ENCODE measurements at places on chromosomes 16 and 17. TPM values are rescaled to one million over a fixed set of nuclear protein-coding genes. Genes with fewer than 3 reads are reported as not detected.
A peak's percentile ranks its signal among the peaks of the same experiment; 100 is the strongest.

GRCh38 chr17:60645918-60646523, 31.6 kb upstream of the BCAS3 start:
- H3K36me3 ChIP-seq: peaks cover 30% of the 10 kb centered on the region
- H3K27ac ChIP-seq: no peak overlapping the region
- no peak overlapping the region for H3K4me3 ChIP-seq
- no peak for DNase-seq
- peaks cover 10% of the 10 kb centered on the region for H3K4me1 ChIP-seq

DNA sequence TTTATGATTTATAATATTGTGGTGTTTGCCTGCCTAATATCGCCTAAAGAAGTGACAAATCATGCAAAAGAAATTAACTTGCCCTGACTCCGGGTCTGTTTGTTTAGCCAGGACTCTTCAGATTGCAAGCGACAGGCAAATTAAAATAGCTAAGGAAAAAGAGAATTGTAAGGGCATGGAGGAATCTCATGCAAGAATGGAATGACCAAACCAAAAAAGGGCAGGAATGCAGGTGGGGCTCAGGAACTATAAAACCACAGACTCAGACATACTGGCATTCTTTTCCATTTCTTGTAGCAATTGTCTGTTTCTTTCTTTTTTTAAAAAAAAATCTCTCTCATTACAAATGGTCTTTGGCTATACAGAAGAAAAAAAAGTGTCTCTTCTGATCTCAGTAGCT, 188.1 kb upstream of the XYLT1 start:
- H3K27me3 ChIP-seq: 0 out of 2 replicates have a peak, but pooled peaks cover 9% of the 10 kb centered on the region
- H3K36me3 ChIP-seq: no peaks in the 10 kb centered on the region
- no peak for DNase-seq
- H3K4me3 ChIP-seq: no peak overlapping the region
- no peaks in the 10 kb centered on the region for H3K4me1 ChIP-seq
- H3K27ac ChIP-seq: no peak overlapping the region

GRCh38 chr17:68035131-68035522, 408 bp upstream of the KPNA2 start:
- no peak for DNase-seq
- H3K4me3 ChIP-seq: 0 out of 2 replicates have a peak overlapping the region, but pooled peaks have one; percentile 7
- H3K36me3 ChIP-seq: peaks cover 46% of the 10 kb centered on the region

Gene CES3
- not detected for total RNA-seq

GRCh38 chr16:4273858-4274311, 1.1 kb upstream of the TFAP4 start:
- no peaks in the 10 kb centered on the region for H3K27me3 ChIP-seq
- H3K27ac ChIP-seq: peak overlapping the region; percentile 36
- H3K4me3 ChIP-seq: peak overlapping the region; percentile 51
- H3K4me1 ChIP-seq: peaks cover 29% of the 10 kb centered on the region
- no peaks in the 10 kb centered on the region for H3K36me3 ChIP-seq
- no peak for DNase-seq

- DNase-seq: no peak
- H3K27ac ChIP-seq: no peak overlapping the region
- no peak overlapping the region for H3K4me3 ChIP-seq
- H3K27me3 ChIP-seq: no peaks in the 10 kb centered on the region
- no peaks in the 10 kb centered on the region for H3K36me3 ChIP-seq
These were observed 21.4 kb upstream of the NF1 start for GRCh38 chr17:31073411-31073810.

- no peaks in the 10 kb centered on the region for H3K4me1 ChIP-seq
- no peak overlapping the region for H3K4me3 ChIP-seq
- no peak overlapping the region for H3K27ac ChIP-seq
- DNase-seq: no peak
- no peaks in the 10 kb centered on the region for H3K27me3 ChIP-seq
- H3K36me3 ChIP-seq: peaks cover 82% of the 10 kb centered on the region
These were observed 8.9 kb downstream of the CCNF start for GRCh38 chr16:2438121-2438520.

- no peak overlapping the region for H3K4me3 ChIP-seq
- no peaks in the 10 kb centered on the region for H3K36me3 ChIP-seq
- no peak overlapping the region for H3K27ac ChIP-seq
- H3K4me1 ChIP-seq: no peaks in the 10 kb centered on the region
These were observed 61.0 kb upstream of the RBL2 start for GRCh38 chr16:53372992-53373871.

GRCh38 chr16:23694644-23695373, 16.1 kb downstream of the PLK1 start:
- no peak overlapping the region for H3K4me3 ChIP-seq
- no peak for DNase-seq
- H3K36me3 ChIP-seq: peaks cover 26% of the 10 kb centered on the region
- no peak overlapping the region for H3K27ac ChIP-seq

DNA sequence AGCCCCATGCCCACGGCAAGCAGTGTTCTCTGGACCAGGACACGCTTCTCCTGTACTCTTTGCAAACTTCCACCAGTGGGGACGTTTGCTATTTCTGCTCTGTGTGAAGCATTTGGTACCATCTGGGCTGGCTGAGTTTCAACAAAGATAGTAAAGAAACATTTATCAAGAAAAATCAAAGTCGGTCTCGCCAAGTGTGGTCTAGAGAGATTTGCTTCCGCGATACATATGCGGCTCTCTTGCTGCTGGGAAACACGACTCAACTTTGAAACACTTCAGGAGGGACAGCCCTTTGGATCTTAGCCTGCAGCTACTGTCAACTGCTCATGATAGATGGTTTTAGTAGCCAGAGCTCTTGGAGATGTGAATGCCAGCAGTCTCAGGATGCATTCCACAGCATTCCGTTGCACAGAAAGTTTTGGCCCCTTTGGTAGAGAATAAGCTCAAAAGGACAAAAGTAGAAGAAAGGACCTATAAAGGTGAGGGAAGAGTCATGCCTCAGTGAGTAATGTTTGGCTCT, 168.2 kb upstream of the CACNG3 start:
- H3K27me3 ChIP-seq: no peaks in the 10 kb centered on the region
- no peak overlapping the region for H3K27ac ChIP-seq
- H3K36me3 ChIP-seq: no peaks in the 10 kb centered on the region
- H3K4me1 ChIP-seq: no peaks in the 10 kb centered on the region
- no peak overlapping the region for H3K4me3 ChIP-seq

- H3K27me3 ChIP-seq: no peaks in the 10 kb centered on the region
- no peak overlapping the region for H3K4me3 ChIP-seq
- no peak overlapping the region for H3K27ac ChIP-seq
- H3K36me3 ChIP-seq: no peaks in the 10 kb centered on the region
- H3K4me1 ChIP-seq: peaks cover 10% of the 10 kb centered on the region
- peak; percentile 71 for DNase-seq
These were observed 48.7 kb upstream of the WSB1 start for GRCh38 chr17:27245230-27245696.

Gene PDIA2
- not detected for total RNA-seq
